Activated CD4-positive, CD25-positive, alpha-beta regulatory T cell (primary cell): ENCODE measurements at places on chromosomes 1 and 21.

DNA sequence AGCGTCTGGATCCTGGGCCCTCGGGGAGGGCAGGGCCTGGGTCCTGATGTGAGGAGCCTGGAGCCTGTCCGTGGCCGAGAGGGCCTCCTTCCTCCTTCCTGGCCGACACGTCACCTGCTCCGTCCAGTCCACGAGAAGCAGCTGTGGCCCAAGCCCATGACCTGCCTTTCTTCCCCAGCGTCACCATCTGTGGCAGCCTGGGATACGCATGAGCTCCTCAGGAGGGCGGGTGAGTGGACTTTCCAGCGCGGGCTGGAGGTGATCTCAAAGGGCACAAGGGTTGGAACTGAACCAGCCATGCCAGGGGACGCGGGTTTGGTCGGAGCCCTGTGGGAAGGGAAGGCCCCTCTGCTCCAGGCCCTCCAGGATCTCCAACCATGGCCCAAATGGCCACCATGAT is 90.4 kb downstream of the DHRS3 start:
- no peak for DNase-seq

GRCh38 chr1:108661030-108661609 is at the start of gene HENMT1:
Gene HENMT1 (minus strand): TSS chr1:108661093. CDS start chr1:108659884, 1,209 bp downstream.
- peak; percentile 71 for DNase-seq

- DNase-seq = no peak
Observed at GRCh38 chr1:157515141-157515540, 37.2 kb downstream of the FCRL5 start.

DNA sequence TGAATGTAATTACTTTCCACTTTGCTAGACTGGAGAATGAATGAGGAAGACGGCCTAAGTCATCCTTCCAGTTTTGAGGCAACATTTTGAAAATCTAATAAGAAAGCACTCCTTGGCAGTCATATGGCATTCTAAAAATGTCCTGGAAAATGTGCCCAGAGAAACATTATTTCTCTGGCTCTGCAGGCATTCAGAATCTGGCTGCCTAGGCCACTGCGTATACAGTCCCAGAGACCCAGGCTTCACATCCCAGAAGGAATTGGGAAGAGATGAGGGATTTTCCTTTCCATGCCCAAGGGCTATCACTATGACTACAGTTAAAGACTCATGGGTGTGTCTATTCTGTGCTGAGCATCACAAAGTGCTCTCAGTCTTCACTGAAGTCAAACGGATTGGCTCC is 92.9 kb downstream of the BEND5 start:
- DNase-seq = no peak

- DNase-seq = no peak
Observed at GRCh38 chr1:246588159-246588721, 22.0 kb downstream of the CNST start.

DNA sequence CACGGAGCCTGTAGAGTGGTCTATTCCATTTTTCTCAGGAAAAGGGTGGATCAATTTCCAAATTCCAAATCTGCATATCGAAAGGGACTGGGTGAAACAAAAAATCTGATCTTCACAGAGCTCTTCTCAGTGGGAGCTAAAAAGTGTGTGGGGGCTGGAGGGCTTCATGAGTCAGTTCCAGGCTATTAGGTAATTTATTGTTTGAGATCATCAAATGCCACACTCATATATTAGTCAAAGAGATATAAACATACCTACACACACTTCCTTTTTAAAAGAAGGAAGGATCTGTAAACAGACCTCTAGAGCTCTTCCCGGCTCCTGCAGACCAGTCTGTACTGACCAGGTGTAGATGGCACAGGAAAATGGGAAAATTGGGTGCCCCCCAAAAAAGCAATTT is 175.4 kb downstream of the ZBTB18 start:
- no peak for DNase-seq

GRCh38 chr21:17793246-17794123 is 25.7 kb downstream of the C21orf91 start:
- DNase-seq = no peak

GRCh38 chr1:167756730-167757405 is 35.1 kb downstream of the MPZL1 start:
- DNase-seq = no peak

DNA sequence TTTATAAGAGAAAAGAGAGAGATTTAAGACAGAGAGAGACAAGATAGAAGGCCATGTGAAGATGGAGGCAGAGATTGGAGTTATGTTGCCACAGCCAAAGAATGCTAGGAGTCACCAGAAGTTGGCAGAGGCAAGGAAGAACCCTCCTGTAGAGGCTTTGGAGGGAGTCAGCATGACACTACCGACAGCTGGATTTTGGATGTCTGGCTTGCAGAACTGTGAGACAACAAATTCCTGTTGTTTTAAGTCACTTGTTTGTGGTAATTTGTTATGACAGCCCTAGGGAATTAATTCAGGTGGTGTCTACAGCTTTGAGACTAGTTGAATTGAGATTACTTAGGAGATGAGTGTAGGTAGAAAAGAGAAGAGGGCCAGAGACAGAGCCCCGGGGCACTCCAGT is 158.5 kb downstream of the DNM3 start:
- DNase-seq = no peak

GRCh38 chr1:2215909-2216766 is 12.0 kb upstream of the SKI start:
- no peak for DNase-seq

- DNase-seq = no peak
Observed at GRCh38 chr1:14826172-14826636, 227.7 kb downstream of the KAZN start.

- DNase-seq = no peak
Observed at GRCh38 chr1:117685936-117686806, 80.3 kb downstream of the TENT5C start.

DNA sequence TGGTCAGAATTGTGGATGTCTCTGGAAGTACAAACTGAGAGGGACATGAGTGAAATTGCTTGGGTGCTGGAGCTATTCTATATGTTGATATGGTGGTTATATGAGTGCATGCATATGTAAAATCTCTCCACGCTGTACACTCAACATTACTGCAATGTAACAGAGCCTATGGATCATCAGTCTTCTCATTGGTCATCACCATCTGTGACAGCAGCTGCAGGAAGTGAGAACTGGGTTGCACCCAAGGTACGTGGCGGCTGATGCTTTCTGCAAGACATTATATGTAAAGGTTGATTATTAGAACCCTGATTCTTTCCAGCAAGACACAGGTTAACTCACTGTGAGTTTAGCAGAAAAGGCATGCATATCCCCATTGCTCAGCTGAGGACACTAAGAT is 387.1 kb downstream of the OMA1 start:
- no peak for DNase-seq

DNA sequence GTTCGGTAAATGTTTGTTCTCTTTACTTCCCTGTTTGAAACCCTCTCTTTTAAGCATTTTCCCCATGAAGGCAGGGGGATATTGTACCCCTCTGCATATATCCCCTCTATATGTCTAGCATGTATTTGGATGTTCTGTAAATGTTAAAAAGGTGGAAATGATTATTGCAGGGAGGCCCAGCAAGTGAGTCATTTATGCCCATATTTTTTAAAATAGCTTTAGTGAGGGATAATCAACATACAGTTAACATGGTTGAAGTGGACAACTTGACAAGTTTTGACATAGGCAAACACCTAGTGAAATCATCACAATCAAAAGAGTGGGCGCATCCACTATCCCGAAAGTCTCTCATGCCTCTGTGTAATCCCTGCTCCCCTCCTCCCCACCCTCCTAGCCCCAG is 20.8 kb upstream of the RGS16 start:
- no peak for DNase-seq

DNA sequence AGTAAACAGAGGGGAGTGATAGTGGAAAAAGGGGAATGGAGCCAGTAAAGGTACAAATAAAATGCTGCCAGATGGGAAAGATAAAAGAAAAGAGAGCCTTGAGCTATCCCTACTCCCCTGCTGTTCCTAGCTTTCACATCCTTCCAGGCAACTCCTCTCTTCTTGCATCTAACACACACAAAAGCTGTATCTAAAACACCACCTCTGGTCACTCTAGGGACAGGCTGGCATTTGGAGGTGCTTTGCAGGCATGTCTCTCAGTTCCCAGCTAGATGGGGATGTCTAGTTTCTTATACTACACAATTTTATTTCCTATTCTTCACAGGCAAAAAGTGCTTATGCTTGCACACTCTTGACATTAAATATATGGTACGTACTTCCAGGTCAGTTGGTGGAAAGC is 185.1 kb upstream of the ST6GALNAC5 start:
- DNase-seq = no peak

DNA sequence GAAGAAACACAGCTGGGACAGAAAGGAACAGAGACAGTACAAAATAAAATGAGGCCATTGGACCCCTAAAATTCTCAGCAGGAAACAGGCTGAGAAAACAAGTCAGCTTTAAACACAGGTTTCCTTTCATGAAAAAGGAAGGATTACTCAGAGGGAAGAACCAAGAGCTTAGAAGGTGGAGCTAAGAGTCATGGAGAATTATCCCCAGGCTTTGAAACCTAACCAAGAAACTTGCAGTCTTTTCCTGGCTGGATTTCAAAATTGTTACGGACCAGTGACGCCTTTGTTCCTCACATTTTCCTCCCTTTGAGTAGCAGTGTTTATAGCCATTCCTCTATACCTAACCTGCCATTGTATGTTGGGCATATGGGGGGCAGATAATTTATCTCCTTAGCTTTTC is 8.8 kb downstream of the HMGB4 start:
- DNase-seq = no peak

DNA sequence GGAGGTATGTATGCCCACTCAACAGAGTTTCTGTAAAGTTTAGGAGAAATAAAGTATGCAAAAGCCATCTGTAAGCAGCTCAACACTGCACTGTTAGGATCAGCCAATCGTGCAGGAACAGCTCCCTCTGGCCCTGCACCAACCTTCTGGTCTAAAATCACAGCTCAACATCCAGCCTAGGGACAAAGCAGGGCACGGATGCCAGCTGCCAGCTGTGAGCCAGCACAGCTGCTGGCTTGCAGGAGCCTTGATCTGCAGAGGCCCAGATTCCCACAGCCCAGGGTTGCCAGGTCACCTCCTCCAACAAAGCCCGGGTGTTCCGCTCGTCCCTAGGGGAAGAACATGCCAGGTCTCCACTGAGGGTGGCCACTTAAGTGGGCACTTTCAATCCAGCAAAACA is 8.6 kb downstream of the ACOT7 start:
- no peak for DNase-seq

- DNase-seq = no peak
Observed at GRCh38 chr1:95382000-95382786, 148.2 kb downstream of the RWDD3 start.

DNA sequence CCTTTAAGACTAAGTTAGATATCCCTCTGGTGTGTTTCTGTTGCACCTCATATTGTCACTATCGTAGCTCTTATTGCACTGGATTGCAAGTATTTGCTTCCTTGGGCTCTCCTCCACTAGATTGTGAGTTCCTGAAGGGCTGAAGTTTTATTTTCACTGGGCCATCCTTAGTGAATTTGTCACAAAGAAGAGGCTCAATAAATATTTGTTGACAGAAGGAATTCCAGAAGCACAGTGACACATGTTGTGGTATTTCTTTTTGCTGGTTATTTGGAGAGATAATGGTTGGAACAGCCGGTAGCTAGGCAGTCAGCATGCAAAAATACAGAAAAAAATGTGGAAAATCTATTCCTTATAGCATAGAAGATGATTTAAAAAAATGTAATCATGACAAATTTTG is 129.9 kb upstream of the ZRANB2 start:
- no peak for DNase-seq

DNA sequence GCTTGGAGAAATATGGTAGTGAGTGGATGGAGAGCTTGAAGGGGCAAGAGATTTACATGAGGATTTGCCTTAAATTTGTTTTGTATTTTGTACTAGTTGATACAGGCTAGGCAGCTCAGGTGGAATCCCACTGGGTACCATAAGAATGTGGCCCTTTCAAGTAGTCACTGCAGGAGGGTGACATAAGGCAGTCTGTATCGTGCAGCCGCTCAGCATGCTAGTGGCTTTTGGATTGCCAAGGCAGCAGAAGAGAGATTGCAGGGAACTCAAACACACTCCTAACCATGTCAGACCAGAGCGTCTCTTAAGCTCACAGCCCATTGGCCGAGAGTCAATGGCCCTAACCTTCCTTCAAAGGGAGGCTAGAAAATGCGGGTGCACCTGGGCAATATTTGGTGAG is 420.0 kb downstream of the ADGRL2 start:
- no peak for DNase-seq

- no peak for DNase-seq
Observed at GRCh38 chr1:211482306-211482705, 9.7 kb downstream of the RD3 start.

DNA sequence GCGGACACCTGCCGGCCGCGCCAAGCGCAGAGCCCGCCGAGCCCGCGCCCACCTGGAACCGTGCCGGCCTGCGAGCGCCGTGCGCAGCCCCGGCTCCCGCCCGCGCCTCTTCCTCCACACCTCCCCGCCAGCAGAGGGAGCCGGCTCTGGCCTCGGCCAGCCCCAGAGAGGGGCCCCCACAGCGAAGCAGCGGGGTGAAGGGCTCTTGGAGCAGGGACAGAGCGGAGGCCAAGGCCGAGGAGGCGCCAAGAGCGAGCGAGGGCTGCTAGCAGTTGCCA is 50.1 kb upstream of the KRTAP19-8 start:
- DNase-seq = no peak

DNA sequence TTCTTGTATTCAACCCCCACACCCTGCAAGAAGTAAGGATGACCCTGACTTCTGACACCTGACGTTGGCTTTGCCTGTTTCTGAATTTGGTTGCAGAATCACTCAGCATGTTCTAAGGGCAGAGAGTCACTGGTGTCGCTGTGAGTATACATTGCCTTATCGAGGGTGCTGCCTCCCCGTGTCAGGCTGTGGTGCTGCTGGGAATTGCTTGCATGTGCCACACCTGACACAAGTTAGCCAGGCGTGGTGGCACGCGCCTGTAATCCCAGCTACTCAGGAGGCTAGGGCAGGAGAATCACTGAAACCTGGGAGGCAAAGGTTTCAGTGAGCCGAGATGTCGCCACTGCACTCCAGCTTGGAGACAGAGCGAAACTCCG is 45.9 kb downstream of the WDR4 start:
- peak; percentile 24 for DNase-seq

GRCh38 chr1:10631811-10632593 is 157.3 kb downstream of the PEX14 start:
- DNase-seq = no peak

- DNase-seq = no peak
Observed at GRCh38 chr1:201766131-201766866, 62.7 kb upstream of the IPO9 start.

- DNase-seq = no peak
Observed at GRCh38 chr1:54359393-54360162, 46.6 kb downstream of the SSBP3 start.

DNA sequence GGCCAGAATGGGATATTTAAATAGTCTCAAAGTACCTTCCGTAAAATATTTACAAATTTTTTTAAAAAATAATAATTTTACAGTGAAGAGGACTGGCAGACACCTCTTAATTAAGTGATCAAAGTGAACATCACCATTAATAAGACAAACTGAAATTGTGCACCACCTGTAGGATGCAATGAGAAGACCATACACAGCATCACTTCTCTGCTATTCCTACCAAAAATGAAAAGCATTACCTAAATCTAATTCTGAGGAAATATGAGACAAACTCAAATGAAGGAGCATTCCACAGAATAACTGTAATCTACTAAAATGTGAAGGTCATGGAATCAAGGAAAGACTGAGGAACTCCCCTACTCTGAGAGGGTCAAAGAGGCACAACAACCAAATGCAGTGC is 68.2 kb upstream of the PRDX6 start:
- no peak for DNase-seq
